Stimulated activated CD8-positive, alpha-beta memory T cell treated with anti-CD3 and anti-CD28 coated beads, Interleukin-7, amount 100 ng/mL, for 48 hours (primary cell): ENCODE measurements at places on chromosomes 1 and 21.

- DNase-seq = no peak
Measured at GRCh38 chr1:203551550-203551949, 57.6 kb downstream of the OPTC start.

DNA sequence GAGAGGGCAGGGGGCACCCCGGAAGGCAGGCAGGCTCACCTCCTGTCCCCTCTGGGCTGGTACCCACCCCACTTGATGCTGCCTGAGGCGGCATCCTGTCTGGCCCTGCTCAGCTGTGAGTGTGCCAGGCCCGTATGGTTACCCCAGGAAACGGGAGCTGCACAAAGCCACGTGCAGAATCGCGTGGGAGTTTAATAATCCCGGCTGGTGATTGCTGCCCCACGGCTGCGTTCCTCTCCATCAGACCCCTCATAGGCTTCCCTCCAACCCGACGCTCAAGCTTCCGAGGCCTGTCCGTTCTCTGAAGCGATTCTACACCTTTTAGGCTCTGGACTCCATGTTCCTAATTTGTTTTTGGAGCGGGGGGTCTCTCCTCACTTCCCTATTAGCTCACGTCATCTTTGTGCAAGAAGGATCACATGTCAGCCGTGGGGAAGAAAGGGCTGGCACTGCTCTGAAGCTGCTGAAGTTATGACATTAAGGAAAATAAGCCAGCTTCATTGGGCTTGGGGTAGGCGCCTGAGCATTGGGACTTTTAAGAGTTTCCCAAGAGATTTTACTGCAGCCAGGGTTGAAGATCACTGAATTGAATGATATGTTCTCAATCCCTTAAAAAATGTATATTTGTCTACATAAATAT is 1.1 kb upstream of the B3GALT5 start:
- no peak for DNase-seq

DNA sequence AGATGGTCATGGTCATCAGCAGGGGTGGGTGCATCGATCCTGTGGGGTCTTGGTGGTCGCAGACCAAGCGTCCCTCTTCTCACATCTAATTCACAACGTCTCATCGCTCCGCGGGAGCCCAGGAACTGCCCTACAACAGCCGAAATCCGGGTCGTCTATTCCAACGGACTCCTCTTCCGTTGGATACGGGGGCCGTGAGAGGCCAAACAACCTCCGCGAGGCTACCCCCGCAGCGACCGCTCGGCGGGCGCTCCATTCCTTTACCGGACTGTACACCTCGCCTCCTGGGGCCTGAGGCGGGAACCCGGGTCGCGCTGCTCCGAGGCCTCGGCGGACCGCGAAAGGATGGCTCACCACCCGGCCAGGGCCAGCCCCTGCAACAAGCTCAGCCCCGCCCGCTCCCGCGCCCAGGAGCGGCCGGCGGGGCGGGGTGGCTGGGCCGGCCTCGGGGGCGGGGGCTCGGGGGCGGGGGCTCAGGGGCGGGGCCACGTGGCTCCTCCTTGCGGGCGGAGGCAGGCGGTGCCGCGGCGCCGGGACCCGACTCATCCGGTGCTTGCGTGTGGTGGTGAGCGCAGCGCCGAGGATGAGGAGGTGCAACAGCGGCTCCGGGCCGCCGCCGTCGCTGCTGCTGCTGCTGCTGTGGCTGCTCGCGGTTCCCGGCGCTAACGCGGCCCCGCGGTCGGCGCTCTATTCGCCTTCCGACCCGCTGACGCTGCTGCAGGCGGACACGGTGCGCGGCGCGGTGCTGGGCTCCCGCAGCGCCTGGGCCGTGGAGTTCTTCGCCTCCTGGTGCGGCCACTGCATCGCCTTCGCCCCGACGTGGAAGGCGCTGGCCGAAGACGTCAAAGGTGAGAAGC is at the start of gene QSOX1:
TSS of gene QSOX1 (plus strand) at position 545 of the 857 bp plus-strand sequence. CDS start at position 584, 39 bp downstream.
- peak; percentile 76 for DNase-seq

- no peak for DNase-seq
Measured at GRCh38 chr1:21799730-21800129, 12.3 kb upstream of the LDLRAD2 start.

- no peak for DNase-seq
Measured at GRCh38 chr21:46537026-46537425, 67.9 kb downstream of the S100B start.

- DNase-seq = no peak
Measured at GRCh38 chr1:40592107-40592803, 60.8 kb downstream of the ZNF684 start.

- DNase-seq = no peak
Measured at GRCh38 chr1:216553040-216553439, 129.8 kb upstream of the USH2A start.

DNA sequence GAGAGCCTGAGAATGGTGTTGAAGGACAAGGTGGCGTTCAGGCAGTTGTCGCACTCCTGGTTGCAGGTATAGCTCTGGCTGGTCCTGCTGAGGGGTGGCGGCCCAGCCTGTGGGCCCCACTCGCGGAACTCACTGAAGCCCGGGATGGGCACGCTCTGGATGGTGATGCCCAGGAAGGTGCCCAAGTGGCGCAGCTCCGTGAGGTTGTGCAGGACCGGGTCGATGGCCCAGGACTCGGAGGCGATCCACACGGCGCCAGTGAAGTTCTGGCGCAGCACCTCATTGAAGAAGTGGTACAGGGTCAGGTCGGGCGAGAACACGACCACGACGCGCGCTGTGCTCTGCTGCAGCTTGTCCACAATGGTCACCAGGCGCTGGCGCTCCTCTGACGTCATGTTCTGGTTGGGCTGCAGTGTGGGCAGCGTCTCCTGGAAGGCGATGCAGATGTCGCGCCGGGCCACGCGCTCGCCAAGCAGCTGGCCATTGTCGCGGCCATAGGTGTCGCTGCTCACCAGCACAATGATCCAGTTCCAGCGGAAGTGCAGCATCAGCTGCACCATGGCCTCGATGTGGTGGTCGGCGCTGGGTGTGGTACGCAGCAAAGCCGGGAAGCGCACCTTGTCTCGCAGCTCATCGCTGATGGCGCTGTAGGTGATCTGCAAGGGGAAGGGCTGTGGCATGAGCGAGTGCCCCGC is 5.0 kb downstream of the TAS1R2 start:
- DNase-seq = no peak

GRCh38 chr1:208717525-208717924 is 473.3 kb upstream of the PLXNA2 start:
- DNase-seq = no peak
